ENCODE measurements at places on chromosomes 16 and 17. TPM values are rescaled to one million over a fixed set of nuclear protein-coding genes. Genes with fewer than 3 reads are reported as not detected.

NAGS gene
- 3.4 TPM for total RNA-seq

AKAP10 gene
- 56.9 TPM for total RNA-seq

ZPBP2 gene
- not detected for total RNA-seq

DNA sequence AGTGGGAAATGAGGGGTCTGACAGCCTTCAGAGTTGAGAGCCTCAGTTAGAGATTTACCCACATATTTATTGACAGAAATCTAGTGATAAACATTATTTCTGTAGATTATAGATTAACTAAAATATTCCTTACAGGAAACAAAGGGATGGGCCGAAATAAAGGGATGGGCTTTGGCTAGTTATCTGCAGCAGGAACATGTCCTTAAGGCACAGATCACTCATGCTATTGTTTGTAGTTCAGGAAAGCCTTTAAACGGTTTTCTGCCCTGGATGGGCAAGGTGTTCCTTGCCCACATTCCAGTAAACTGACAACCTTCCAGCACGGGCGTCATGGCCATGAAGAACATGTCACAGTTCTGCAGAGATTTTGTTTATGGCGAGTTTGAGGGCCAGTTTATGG lies 154.8 kb upstream of the TOM1L1 start:
- no peak for DNase-seq

DNA sequence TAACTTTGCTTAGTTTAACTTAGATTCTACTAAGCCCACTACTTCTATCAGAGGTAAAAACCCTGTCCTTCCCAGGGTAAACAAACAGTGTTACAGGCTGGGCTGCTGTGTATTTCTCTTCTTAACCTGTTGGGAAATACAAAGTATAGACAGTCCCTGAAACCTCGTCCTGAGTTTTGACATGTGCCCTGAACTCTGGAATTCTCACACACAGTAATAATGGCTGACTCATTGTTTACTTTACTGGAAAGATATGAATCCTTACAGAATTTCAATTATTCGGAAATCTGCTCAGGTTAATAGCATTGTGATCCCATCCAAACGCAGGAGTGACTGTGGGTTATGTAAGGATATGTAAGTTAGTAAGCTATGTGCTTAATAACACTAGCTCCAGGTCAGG lies 199.1 kb downstream of the TMEM114 start:
- DNase-seq, result no peak

GRCh38 chr17:31413874-31414549 lies 22.5 kb downstream of the RAB11FIP4 start:
- DNase-seq, result no peak

GRCh38 chr16:87447323-87447722 lies 45.5 kb downstream of the ZCCHC14 start:
- no peak for DNase-seq

- DNase-seq, result no peak
Observed at GRCh38 chr17:73939806-73940205, 263.7 kb upstream of the RPL38 start.

GRCh38 chr17:82014432-82014831 lies 8.2 kb downstream of the CENPX start:
- no peak for DNase-seq

DNA sequence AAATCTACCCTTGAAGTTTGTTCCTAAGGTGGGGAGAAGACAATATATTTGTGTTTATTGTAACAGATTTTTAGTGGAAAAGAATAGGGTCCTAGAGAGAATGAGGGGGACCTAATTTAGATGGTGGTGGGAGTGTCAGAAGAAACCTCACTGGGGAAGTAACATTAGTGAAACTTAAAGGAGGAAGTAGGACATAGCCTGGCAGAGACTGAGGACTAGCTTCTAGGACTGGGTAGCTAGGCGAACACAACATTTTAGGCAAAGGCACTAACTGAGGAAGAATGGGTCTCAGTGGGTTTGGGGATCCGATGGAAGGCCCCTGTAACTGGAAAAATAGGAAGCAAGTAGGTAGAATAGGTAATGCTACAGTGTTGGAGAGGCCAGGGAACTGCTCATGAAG lies 4.2 kb upstream of the ARL2BP start:
- DNase-seq, result no peak

DNA sequence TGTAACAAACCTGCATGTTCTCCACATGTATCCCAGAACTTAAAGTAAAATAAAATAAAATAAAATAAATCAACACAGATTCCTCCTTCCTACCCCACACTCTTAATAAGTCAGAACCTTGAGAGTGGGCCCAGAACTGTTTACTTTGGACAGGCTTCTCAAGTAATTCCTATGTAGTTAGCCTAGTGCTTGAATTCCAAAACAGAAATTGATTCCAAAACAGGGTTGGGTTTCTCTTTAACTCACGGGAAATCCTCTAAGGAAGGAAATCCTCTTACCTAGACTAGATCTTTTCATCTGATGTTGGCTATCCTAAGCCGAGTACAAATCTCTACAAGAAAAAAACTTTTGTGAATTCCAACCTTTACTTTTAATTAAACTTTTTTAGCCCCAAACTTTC lies 324.7 kb upstream of the C16orf82 start:
- DNase-seq, result no peak
